GM23338 (cell line): ENCODE measurements at places on chromosomes 16 and 17. TPM values are rescaled to one million over a fixed set of nuclear protein-coding genes. Genes with fewer than 3 reads are reported as not detected.

- DNase-seq: no peak
- H3K36me3 ChIP-seq: no peaks in the 10 kb centered on the region
- H3K4me3 ChIP-seq: no peak overlapping the region
- H3K27ac ChIP-seq: no peak overlapping the region
- no peaks in the 10 kb centered on the region for H3K27me3 ChIP-seq
- H3K4me1 ChIP-seq: no peaks in the 10 kb centered on the region
Observed at GRCh38 chr16:86707171-86707570, 128.8 kb downstream of the FOXL1 start.

DNA sequence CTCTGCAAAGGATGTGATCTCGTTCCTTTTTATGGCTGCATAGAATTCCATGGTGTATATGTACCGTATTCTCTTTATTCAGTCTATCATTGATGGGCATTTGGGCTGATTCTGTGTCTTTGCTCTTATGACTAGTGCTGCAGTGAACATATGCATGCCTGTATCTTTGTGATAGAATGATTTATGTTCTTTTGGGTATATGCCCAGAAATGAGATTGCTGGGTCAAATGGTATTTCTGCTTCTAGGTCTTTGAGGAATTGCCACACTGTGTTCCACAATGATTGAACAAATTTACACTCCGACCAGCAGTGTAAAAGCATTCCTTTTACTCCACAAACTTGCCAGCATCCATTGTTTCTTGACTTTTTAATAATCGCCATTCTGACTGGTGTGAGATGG, 60.2 kb upstream of the ADORA2B start:
- no peaks in the 10 kb centered on the region for H3K36me3 ChIP-seq
- H3K27me3 ChIP-seq: no peaks in the 10 kb centered on the region
- H3K27ac ChIP-seq: no peak overlapping the region
- no peak for DNase-seq
- H3K4me3 ChIP-seq: no peak overlapping the region

- peaks cover 38% of the 10 kb centered on the region for H3K4me1 ChIP-seq
- peaks cover 42% of the 10 kb centered on the region for H3K27me3 ChIP-seq
- DNase-seq: peak; percentile 84
- no peak overlapping the region for H3K27ac ChIP-seq
Observed at GRCh38 chr17:68600067-68600930, 868 bp downstream of the FAM20A start.

GRCh38 chr17:74062234-74062633, 141.2 kb upstream of the RPL38 start:
- DNase-seq: no peak
- no peak overlapping the region for H3K27ac ChIP-seq
- no peaks in the 10 kb centered on the region for H3K36me3 ChIP-seq
- H3K27me3 ChIP-seq: no peaks in the 10 kb centered on the region
- H3K4me3 ChIP-seq: no peak overlapping the region

DNA sequence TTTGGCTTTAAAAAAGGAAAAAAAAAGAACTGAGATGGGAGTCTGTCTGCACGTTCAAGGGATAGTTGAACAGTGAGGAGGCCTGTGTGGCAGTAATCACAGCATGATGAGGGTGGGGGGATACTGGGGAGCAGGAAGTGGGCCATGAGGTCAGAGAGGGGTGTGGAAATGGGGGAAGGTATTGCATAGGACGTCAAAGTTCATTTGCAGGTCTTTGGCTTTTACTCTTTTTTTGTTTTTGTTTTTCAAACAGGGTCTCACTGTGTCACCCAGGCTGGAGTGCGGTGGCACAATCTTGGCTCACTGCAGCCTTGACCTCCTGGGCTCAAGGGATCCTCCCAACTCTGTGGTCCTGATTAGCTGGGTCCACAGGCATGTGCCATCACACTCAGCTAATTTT, 19.0 kb downstream of the WWP2 start:
- no peaks in the 10 kb centered on the region for H3K36me3 ChIP-seq
- H3K27ac ChIP-seq: 0 out of 2 replicates have a peak overlapping the region, but pooled peaks have one; percentile 55
- no peak overlapping the region for H3K4me3 ChIP-seq
- H3K27me3 ChIP-seq: no peaks in the 10 kb centered on the region
- no peak for DNase-seq

DNA sequence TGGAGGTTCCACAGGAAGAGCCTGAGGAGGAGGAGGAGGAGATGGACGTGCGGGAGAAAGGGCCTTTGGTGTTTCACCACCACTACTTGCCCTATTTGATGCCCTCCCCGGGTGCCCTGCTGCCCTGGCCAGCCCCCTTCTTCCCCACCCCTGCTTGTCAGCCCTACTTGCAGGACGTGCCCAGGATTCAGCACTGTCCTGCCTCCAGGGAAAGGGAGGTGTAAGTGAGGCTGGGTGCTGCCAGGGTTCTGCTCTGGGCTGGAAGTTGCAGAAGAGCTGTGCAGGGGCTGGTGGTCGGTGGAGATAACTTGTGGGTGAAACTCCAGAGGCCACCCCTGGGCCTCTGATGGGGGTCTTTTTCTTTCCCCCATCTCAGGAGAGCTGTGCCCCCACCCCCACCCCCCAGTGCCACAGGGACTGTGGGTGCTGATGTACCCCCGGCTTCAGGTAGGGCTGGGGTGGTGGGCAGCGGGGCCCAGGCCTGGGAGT, 3.0 kb downstream of the PRR29 start:
- H3K27ac ChIP-seq: no peak overlapping the region
- H3K36me3 ChIP-seq: no peaks in the 10 kb centered on the region

The SNAI3 gene
- total RNA-seq: 19.2 and 19.4 TPM in 2 replicates

The TRPV3 gene
- total RNA-seq: 0.69 and 0.70 TPM in 2 replicates
